ENCODE measurements at places on chromosomes 11 and 22.

- no peak for DNase-seq
Measured at GRCh38 chr11:100903284-100903683, 216.2 kb downstream of the ARHGAP42 start.

DNA sequence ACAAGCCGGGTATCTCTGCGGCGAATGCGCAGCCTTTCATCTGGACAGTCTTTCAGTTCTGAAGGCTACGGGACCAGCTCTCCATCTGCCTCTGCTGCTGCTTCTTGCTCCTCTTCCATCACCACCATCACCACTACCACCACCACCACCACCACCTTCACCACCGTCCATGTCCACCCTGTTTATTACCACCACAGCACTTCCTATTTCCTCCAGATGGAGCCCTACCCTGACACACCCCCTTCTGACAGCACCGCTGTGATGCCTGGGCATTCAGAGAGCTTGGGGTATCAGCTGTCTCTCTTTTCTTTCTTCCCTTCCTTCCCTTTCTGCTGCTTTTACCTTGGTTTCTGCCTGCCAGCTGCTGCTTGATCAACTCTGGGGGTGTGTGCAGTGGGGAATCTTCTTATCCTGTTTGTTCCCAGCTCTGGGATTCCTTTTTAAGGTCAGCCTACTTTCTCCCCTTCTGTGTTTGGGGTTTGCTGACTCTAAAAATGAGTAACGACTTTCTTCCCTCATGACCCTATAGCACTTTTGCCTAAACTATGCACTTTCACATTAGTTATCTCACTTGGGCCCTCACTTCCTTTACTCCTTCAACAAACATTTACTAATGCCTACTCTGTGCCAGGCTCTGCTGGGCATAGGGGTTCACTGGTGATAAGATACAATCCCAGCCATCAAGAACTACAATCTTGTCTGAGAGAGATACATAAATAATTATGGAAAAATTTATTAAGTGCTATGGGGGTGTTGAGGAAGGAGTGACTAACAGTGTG is 7.8 kb upstream of the RRM1 start:
- DNase-seq: no peak

DNA sequence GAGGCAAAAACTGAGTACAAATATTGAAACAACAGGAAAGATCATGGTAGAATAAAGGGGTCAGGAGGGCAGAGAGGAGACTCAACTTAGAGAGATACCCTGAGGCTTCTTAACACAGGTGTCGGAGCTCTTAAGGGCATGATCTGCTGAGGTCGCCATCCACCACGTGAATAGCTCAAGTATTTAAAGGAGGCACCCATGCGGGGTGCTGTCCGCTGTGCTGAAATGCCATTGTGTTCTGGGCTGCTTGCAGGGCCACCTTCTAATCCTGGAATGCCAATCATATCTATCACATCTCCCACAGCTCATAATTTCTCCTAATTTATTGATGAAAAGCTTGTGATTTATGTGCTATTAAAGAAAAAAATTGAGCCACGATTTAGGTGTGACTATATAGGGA is 90.2 kb downstream of the SEZ6L start:
- DNase-seq: peak; percentile 35

DNA sequence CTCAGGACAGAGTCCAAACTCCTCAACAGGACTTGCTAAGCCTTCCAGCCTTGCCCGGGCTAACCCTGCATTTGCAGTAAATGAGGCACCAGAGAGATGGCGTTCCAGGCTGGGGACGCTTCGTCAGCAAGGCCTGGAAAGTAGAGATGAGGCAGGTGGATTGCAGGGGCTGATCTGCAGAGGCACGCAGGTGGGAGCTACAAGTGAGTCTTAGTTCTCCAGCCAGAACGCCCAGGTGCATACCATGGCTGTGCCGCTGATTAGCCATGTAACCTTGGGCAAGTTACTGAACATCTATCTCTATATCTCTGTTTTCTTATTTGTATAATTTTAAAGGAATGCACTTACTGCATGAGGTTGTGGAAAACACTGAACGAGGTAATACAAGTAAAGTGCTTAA is 52.7 kb upstream of the BARX2 start:
- no peak for DNase-seq

GRCh38 chr11:103972013-103972412 is 64.4 kb upstream of the DDI1 start:
- no peak for DNase-seq

DNA sequence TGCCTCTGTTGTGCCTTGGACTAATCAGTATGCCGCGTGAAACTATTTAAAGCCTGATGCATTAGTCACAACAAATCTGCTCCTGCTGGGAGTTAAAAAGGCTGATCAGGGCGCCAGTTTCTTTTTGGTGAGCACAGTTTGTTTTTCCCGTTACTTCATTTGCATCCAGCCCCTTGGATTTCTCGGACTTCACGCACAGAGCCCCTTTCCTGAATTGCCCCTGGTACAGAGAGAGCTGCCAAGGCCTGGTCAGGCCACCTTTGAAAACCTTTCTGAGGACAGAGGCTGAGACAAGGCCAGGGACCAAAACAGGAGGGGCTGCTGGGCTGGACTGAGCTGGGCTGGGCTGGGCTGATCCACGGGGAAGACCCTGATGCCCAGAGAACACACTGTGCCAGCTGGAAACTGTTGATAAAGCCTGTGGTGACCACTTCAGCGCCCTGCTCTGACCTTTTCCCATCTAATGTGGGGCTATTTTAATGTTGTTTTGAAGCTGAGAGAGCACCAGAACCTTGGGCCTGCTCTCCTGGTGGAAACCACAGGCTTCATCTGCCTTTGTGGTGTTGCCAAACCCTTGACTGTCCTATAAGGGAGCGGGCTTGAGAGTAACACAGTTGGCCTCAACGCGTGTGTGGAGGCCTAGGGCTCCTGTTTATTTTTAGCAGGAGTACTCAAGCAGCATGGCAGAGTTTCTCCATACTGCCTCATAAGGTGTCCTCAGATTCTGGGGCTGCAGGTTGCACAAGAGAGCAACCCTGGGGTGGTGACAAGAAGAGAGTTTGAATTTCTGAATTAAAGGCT is 44.2 kb downstream of the NAV2 start:
- DNase-seq: peak; percentile 23

- no peak for DNase-seq
Measured at GRCh38 chr11:124519850-124520549, 23.5 kb downstream of the OR8B12 start.

- no peak for DNase-seq
Measured at GRCh38 chr22:22600531-22601261, 41.6 kb upstream of the PRAME start.

DNA sequence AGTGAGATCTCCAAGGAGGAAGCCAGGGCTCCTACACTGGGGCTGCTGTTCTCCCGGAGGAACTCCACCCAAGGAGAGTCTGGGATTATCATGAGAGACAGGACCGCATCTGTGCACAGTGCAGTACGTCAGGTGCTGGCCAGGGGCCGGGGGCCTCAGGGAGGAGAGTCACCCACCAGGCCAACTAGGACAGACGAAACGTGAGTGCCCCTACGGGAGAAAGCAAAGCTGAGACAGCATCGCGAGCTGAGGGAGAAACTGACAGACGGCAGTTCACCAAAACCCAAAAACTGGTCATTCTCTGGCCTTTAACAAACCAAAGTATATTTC is 273.4 kb downstream of the BRD1 start:
- no peak for DNase-seq

- DNase-seq: no peak
Measured at GRCh38 chr11:55481416-55481815, 72.9 kb upstream of the OR4C15 start.

- peak; percentile 28 for DNase-seq
Measured at GRCh38 chr11:128053981-128054931, 533.1 kb downstream of the ETS1 start.

DNA sequence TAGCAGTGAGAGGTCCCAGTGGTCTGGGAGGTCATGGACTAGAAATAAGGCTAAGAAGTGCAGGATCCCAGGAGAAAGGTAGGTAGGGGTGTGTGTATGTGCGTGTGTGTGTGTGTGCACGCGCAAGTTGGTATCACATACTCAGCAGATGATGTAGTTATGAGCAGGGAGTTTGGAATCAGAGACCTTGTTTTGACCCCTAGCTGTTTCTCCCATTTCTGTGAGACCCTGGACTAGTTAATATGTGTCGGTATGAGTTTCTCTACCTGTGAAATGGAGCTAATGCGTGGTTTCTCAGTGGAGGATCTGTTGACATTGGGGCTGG is 1.3 kb downstream of the SERPING1 start:
- DNase-seq: peak; percentile 41

GRCh38 chr11:121575963-121576290 is 123.2 kb upstream of the SORL1-AS1 start:
- no peak for DNase-seq

DNA sequence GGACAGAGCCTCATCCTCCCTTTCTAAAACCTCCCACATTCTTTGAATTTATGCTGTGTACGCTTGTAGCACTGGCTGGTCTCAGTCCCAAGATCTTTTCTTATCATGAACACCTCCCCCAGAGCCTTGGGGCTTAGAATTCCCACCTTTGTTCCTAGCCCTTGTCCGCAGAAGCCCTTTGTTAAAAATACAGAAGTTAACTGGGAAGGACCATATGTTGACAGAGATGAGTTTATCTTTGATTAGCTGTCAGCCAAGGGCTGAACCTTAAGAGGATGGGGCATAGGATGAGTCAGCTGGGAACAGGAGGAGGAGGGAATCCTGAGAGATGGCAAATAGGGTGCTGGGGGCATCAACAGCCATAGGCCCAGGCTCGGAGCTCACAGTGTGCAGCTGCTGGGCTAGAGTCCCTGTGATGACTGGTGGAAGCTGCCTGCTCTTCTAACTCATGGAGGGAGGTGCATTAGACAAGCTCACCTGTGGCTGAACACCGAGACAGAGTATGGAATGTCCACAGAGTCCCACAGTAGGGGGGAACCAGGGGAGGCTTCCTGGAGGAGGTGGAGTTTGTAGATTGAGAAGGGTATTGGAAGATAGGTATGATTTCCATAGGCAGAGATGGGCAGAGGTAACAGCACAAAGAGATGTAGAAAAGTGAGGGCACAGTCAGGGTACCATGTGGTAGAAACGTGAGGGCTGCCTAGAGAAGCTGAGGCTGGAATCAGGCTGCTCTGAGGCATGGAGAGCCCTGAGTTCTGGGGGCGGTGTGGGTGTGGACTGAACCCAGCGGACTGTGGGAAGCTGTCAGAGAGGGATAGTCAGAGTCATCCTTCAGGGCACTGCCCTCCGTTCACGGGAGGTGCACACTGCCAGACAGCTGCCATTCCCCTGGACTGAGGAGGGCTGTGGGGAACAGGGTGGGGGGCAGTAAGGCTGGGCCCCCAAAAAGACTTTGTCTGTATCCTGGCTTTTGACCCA is 9.9 kb downstream of the MICAL2 start:
- DNase-seq: no peak

- peak; percentile 45 for DNase-seq
Measured at GRCh38 chr11:794766-795633, 3.1 kb downstream of the SLC25A22 start.

DNA sequence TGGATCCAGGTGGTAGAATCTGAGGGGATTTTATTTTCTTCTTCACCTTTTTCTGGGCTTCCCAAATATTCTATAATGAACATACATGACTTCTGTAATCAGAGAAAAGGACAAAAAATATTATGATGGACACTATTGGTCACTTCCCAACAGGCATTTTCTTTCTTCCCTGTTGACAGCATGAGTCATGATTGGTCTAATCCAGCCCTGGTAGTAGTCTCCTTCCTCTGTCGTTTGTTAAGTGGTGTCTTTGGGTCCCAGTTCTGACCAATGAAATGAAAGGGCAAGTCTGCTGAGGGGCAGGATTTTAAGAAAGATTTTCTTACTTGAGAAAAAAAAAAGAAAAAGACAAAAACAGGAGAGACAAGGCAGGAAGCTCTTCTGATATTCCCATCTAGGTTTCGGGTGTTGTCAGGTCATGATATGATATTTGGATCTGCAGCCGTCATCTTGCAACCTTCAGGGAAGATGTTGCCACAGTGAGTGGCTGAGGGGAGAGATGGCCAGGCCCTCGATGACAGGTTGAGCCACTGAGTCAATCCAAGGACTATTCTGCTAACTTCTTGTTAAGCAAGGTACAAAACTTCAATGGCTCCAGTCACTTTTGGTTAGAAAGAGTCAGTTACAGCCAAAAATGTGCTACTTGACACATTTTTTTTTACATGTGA is 23.3 kb upstream of the PLEKHB1 start:
- no peak for DNase-seq

GRCh38 chr11:75133976-75134375 is 16.9 kb upstream of the SLCO2B1 start:
- no peak for DNase-seq

DNA sequence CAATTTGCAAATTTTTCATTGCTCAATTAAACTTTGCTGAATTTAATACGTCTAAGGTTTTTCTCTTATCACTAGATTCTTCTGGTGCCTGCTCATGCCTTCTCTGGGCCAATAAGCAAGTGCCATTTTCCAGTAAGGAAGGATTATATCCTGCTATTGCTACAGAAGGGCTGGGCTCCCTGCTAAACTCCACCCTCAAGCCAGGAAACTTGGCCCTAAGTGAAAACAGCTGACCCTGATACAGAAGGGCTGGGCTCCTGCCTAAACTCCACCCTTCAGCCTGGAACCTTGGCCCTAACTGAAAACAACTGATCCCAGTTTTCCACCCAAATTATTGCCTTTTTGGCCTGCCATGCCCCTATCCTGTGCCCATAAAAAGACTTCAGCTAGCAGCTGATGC is 385.3 kb downstream of the DYNC2H1 start:
- no peak for DNase-seq
